ENCODE measurements at places on chromosomes 16 and 17. TPM values are rescaled to one million over a fixed set of nuclear protein-coding genes. Genes with fewer than 3 reads are reported as not detected.

The TMEM220 gene
- 4.0 TPM for total RNA-seq

The NDUFAF8 gene
- total RNA-seq = 141 TPM

The MYH1 gene
- total RNA-seq = not detected

The CBFA2T3 gene
- not detected for total RNA-seq

The NCBP3 gene
- total RNA-seq = 21.2 TPM

The RAB11FIP4 gene
- total RNA-seq = 6.5 TPM

The RDM1 gene
- total RNA-seq = 0.50 TPM

The HBM gene
- not detected for total RNA-seq

The NME3 gene
- 23.4 TPM for total RNA-seq

The HS3ST3B1 gene
- total RNA-seq = 14.7 TPM

The WDR90 gene
- total RNA-seq = 41.7 TPM

The SYNGR3 gene
- total RNA-seq = 3.6 TPM

The CNGB1 gene
- total RNA-seq = 0.45 TPM

The ARHGDIA gene
- total RNA-seq = 549 TPM

The KRT32 gene
- not detected for total RNA-seq

The DNAI2 gene
- total RNA-seq = not detected

The RTN4RL1 gene
- under 0.01 TPM for total RNA-seq

The EPOP gene
- 2.8 TPM for total RNA-seq

The PSMC3IP gene
- total RNA-seq = 2.2 TPM

The APOH gene
- not detected for total RNA-seq

The ADAM11 gene
- total RNA-seq = 0.17 TPM

The DOC2B gene
- total RNA-seq = not detected

The PTGES3L gene
- 1.6 TPM for total RNA-seq

The CDH1 gene
- 369 TPM for total RNA-seq

The OR1F1 gene
- total RNA-seq = 0.35 TPM

The ST6GALNAC2 gene
- total RNA-seq = 73.3 TPM

The CLEC3A gene
- not detected for total RNA-seq

The IGF2BP1 gene
- 0.17 TPM for total RNA-seq

The SLC4A1 gene
- not detected for total RNA-seq

The PRDM7 gene
- not detected for total RNA-seq
